ENCODE measurements at places on chromosomes 7 and 10. TPM values are rescaled to one million over a fixed set of nuclear protein-coding genes. Genes with fewer than 3 reads are reported as not detected.

DNA sequence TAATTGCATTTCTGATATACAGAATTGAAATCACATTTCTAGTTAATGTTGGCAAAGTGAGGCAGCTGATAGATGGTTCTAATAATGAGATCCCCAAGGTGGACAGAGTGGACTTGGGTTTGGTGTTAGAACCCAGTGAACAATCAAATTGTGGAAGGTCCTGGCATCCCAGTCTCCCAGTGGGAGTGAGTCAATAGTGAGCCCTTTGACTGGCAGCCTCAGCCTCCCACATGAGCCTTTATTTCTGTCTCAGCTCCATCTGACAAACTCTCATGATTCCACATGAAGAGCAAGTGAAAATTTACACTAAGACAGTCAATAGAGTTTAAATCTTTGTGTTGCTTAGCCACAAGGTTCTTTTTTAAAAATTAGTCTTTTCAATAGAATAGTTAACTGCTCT is 56.7 kb upstream of the MYO3A start:
- DNase-seq, result no peak

DNA sequence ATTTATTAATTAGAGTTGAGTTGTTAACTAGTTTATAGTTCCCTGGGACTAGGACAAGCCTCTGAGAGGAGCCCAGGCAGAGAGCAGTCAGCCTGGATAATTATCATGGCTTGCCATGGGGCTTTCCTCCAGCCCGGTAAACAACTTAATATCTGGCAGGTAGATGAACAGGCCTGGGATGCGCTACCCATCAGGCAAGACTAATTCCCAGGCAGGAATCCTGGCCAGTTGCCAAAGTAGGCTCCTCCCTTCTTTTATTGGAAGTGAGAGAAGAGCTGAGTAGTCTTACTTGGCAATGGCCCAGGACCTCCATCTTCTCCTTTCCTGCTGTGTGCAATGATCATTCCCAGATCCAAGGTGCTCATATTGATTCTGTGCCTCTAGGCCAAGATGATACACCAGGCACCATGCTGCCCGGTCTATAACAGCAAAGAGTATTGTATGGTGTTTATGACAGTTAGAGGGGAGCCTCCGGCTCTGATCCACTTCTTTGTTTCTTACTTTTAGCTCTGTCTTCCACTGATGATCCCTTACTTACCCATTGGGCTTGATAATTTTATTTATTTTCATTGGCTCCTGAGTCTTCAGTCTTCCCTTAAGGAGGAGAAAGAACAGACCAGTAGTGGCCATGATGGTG is 408.7 kb downstream of the REEP3 start:
- no peak for DNase-seq

Gene PLXDC2
- 2.1 TPM for total RNA-seq

DNA sequence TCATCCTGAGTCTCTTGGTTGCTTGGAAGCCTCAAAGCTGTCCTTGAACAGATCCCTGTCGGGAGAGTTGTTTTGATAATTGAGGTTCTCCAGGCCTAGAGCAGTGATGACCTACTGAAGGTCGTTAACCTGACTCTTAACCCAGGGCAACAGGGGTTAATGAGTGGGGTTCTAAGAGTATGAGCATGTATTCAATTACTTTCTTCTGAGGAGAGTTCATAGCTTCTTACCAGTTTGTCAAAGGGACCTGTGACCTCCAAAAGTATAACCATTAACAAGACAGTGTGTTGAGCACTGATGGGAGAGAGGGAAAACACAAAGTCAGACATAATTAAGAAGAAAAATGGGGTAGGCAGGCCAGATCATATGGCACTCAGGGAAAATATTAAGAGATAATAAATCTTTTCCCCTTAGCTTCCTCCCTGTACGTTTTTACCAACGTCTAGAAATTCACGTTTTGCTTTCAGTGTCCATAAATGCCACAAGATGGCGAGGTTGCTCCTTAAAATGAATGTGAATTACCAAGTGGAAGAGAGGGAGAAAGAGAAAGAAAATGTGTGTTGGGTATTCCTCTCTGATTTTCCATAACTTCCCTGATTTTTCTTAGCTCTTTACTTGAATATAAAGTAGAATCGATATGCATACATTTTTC is 97.6 kb downstream of the SUGCT start:
- peak; percentile 43 for DNase-seq

GRCh38 chr7:106535234-106535932 is 125.6 kb downstream of the CCDC71L start:
- no peak for DNase-seq

Gene NRG3
- total RNA-seq, result not detected

Measured in HepG2 (cell line).